ENCODE measurements at places on chromosomes 1 and 21.

- no peak for DNase-seq
Observed at GRCh38 chr1:21626921-21627339, 42.2 kb downstream of the RAP1GAP start.

- DNase-seq: peak; percentile 50
Observed at GRCh38 chr1:221166559-221167318, 287.5 kb downstream of the HLX start.

- DNase-seq: no peak
Observed at GRCh38 chr1:245583081-245583480, 428.3 kb downstream of the KIF26B start.

- DNase-seq: no peak
Observed at GRCh38 chr1:220885971-220886370, 6.7 kb downstream of the HLX start.

- DNase-seq: no peak
Observed at GRCh38 chr1:5479876-5480646, 512.2 kb downstream of the NPHP4 start.

GRCh38 chr1:230869500-230869899 lies 1.2 kb upstream of the C1orf198 start:
- DNase-seq: no peak
